ENCODE measurements at places on chromosomes 11 and 22. TPM values are rescaled to one million over a fixed set of nuclear protein-coding genes. Genes with fewer than 3 reads are reported as not detected.

Gene CLMP
- 8.3 TPM for polyA plus RNA-seq

Gene WNT7B
- 0.03 TPM for polyA plus RNA-seq

Gene YPEL1
- polyA plus RNA-seq = 2.3 TPM

GRCh38 chr11:28460348-28460747 lies 352.2 kb downstream of the METTL15 start:
- no peak for DNase-seq

Gene DEFB108B
- polyA plus RNA-seq = not detected

GRCh38 chr11:105823495-105824033 lies 198.5 kb downstream of the MSANTD4 start:
- no peak for DNase-seq

Gene FOLR2
- polyA plus RNA-seq = 24.2 TPM

Gene POU2AF1
- polyA plus RNA-seq = 5.6 TPM

Gene PHLDB1
- 28.6 TPM for polyA plus RNA-seq

DNA sequence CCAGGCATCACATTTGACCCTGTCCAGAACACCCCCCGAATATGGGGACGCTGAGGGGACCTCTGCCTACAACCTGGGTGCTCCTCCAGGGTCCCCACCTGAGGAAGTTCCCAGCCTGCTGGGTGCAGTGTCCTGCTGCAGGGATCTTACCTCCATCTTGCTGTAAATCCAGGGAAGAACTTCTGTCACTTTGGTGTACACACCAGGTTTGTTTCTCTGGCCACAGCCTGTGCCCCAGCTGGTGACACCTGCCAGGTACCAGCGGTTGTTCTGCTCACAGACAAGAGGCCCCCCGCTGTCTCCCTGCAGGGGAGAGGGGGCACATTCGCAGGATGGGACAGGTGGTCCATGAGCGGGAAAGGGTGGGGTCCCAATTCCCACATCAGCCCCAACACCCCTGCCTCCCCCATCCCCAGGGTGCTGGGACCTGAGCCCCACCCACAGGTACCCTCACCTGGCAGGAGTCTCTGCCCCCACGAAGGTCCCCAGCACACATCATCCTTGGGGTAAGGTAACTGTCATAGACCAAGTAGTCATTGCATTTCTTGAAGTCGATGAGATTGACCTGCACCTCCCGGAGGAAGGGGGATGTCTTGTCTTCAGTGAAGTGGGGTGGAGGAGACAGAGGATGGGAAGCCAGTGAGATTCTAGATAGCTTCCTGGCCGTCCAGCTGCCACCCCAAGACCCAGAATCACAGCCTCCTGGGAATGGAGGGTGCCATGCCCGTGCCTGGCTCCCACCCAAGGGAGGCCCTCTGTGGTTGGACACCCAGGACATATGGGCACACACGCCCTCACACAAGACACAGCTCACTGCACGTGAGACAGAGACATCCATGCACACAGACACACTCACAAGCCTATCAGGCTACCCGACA lies 25.5 kb downstream of the TMPRSS13 start:
- DNase-seq = no peak

Gene OR8B2
- not detected for polyA plus RNA-seq

GRCh38 chr11:9594267-9595046 lies 21.0 kb downstream of the WEE1 start:
- DNase-seq = no peak

DNA sequence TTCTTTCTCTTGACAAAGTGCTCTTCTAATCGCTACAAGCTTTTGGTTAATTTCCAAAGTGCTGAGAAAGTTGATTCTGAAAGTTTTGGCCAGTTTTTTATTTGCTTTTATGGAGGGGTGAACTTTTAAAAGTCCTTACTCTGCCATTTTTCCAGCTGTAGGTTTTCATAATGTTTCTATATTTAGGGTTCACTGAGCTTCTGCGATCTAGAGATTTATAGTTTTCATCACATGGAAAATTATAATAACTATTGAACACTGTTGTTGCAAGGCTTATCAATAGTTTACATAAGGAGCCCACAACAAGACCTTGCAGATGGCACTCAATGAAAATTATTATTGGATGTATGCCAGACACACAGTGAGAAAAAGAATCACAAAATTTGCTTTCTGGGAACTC lies 55.1 kb downstream of the DLG2 start:
- no peak for DNase-seq

DNA sequence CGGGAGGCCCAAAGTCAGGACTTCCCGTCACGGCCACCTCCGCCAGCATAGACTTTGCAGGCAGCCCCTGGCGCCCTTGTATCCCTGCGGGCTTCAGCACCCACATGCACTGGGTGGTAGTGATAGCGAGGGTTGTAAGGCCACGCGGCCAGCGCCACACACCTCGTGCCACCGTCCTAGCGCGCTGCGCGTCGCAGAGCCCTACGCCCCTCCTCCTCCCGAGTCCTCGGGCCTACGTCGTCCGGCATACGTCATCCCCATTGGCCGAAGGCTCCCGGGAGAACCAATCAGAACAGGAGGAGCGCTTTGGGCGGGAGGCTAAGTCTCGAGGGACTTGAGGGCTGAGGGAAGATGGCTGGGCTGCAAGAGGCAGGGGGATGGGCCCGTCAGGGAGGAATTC lies 1.3 kb upstream of the BTBD18 start:
- no peak for DNase-seq

Gene RBFOX2
- 34.7 TPM for polyA plus RNA-seq

Gene POLD4
- polyA plus RNA-seq = 137 TPM

Gene SEPTIN5
- polyA plus RNA-seq = 2.2 TPM

- DNase-seq = no peak
These were observed 26.9 kb upstream of the OR6M1 start for GRCh38 chr11:123833095-123833494.

GRCh38 chr11:45635907-45636306 lies 29.5 kb downstream of the CHST1 start:
- no peak for DNase-seq

GRCh38 chr11:69034123-69034867 lies 14.4 kb upstream of the TPCN2 start:
- DNase-seq = no peak

DNA sequence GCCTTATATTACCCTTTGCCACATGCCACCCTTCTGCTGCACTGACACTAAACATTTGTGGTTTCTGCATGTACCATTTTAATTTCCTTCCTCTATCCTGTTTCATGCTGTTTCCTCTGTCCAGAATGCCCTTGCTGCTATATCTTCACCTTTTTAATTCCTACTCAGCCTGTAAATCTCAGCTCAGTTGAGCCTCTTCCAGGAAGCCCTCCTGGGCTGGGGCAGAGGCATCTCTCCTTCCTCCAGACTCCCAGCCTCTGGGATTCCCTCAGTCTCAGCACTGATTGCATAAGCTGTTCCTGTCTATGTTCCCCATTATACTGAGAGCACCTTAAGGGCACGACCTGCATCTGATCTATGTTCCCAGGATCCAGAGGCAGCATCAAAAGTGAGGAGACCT lies 98.7 kb downstream of the RNF169 start:
- DNase-seq = no peak

- DNase-seq = peak; percentile 16
These were observed 35.0 kb upstream of the ADORA2A start for GRCh38 chr22:24392218-24392931.
